ENCODE measurements at places on chromosomes 13 and 19.
A peak's percentile ranks its signal among the peaks of the same experiment; 100 is the strongest.

- no peak for DNase-seq
These were observed 33.3 kb upstream of the SHFL start for GRCh38 chr19:10052602-10053360.

GRCh38 chr13:80340651-80341100 is 250 bp downstream of the SPRY2 start:
- DNase-seq, result peak; percentile 19

DNA sequence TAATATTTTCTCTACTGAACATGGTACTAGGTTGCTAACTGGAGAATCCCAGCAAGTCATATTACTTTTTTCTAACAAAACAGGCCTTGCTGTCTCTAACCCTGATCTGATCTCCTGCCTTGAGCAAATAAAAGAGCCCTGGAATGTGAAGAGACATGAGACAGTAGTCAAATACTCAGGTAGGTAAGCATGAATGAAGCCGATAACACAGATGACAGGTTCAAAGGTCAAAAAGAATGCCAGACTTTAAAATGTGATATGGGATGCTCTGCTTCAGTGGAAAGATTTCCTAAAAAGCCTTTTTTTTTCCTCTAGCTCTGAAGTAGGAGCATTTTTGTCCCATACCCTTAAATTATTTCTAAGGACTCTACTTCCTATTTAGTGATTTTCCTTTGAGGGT is 28.7 kb downstream of the ZNF726 start:
- DNase-seq, result no peak

DNA sequence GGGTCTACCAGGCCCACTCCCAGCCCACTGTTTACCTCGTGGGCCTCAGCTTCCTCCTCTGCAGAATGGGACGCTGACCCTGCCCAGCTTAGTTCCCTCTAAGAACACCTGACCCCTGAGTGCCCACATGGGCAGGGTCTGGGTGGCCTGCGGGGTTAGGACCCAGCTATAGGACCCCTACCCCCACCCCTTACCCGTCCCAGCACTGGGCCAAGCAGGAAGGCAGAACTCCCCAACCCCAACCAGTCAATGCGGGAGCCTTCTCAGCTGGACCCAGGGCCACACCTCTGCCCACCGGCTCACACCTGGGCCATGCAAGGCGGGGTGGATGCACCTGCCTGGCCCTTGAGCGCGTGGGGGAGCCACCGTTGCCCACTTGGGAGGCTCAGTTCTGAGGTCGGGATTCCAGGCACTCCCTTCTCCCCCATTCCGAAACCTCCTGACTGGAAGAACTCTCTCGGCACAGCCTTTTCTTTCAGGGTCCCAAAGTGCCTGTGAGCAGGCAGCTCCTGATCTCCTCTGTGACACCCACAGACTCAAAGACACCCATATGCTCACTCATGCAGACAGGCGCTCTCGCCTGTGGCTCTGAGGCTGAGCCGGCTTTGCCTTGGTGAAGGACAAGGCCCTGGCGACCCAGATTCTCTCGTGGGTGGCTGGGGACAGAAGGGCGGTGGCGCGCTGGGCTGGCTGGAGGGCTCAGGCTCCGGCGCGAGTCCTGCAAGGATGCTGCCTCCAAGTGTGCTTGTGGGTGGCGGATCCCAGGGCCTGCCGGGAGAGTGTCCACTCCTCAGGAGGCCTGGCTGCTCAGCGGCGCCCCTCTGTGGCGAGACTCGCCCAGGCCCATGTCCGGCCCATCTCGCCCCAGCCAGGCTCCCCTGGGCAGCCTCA is 27.9 kb upstream of the PARP4 start:
- peak; percentile 17 for DNase-seq

- peak; percentile 71 for DNase-seq
These were observed 2.3 kb downstream of the WDR83 start for GRCh38 chr19:12668932-12669269.

- peak; percentile 88 for DNase-seq
These were observed 5.0 kb upstream of the KMT2B start for GRCh38 chr19:35712567-35713505.

GRCh38 chr19:24072720-24073119 is 14.3 kb upstream of the ZNF254 start:
- no peak for DNase-seq

DNA sequence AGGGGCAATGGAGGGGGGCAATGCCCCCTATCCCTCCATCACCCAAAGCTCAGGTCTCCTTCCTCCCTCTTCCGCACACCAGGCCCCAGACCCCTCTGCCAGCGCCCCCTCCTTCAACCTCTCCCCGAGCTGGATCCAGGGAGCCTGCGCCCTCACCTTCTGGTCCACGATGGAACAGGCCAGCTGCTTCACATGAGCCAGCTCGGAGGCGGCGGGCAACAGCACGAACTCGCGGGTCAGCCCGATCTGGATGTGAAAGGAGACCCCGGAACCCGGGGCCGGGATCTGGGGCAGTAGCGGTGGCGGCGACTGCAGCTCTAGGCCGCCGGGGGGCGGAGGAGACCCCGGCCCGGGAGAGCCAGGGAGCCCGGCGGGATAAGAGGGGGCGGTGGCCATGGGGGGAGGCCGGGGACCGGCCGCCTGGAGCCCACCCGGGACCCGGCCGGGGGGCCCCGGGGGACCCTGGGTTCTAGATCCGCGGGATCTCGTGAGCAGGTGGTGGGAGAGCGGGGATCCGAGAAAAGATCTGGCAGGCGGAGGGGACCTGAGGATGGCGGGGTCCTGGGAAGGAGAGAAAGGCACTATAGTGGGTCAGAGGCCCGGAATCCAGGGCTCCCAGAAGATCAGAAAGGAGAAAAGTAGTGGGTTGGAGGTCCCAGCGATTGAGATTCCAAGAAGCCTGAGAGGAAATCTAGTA is 791 bp downstream of the PRKD2 start:
- DNase-seq, result peak; percentile 36

GRCh38 chr19:33676999-33677665 is 55.4 kb downstream of the CHST8 start:
- no peak for DNase-seq

DNA sequence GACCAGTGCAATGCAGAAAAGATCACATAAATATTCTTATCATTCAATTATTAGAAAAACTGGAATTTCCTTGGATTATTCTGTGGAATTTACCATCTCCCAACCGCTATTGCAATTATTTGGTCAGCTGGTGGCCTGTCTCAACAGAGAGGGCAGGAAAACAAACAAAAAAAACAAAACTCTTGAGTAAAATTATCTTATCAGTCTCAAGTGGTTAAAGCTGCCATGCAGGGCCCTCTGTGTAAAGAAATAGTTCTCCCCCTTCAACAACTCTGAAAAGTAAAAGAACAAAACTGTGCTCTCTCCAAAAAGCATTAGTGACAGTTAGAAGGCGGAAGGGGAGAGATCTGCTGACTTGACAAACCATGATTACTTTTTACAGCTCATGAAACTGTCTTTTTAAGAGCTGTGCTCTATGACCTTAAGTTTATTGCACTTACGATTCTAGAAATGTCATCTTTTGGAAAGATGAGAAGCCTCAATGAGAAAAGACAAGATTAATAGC is 152.3 kb downstream of the DLEU7 start:
- no peak for DNase-seq

- DNase-seq, result no peak
These were observed 312.4 kb downstream of the DNAJC15 start for GRCh38 chr13:43335764-43336163.

DNA sequence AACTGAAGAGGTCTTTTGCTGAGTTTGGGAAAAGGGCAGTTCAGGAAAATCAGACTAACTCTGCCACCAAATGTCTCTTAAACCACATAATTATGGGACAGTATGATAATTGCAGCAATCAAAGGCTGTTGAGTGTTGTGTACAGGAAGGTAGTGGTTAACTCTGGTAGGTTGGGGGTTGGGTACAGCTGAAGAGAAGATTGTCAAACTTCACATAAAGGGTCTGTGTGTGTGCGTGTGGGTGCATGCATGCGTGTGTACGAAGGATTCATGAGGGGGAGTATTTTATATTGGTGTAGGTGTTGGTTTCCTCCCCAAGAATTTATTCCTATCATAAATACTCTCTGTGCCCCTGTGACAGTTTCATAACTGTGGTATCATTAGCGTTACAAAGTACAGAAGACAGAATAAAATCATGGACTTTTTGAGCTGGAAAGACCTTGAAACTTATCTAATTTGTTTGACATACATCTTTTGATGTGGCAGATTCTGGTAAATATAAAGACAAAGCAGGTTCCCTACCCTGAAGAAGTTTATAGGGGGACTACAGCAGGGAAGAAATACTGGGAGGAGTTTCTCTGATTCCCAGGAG is 94.1 kb downstream of the PCCA start:
- DNase-seq, result no peak

DNA sequence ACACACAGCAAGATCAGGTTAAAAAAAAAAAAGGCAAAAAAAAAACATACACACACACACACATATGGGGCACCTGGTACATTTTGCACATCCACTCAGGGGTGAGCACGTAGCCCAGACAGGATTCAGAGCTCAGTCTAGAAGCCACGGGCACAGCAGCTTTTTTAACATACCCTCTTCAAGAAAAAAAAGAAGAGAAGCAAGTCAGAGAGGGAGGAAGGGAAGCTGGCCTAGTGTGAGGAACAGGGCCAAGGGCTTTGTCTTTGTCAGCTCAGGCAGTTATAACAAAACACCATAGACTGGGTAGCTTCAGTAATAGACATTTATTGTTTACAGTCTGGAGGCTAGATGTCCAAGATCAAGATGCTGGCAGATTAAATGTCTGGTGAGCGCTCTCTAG is 2.3 kb upstream of the TPM4 start:
- no peak for DNase-seq

- no peak for DNase-seq
These were observed 1303.6 kb downstream of the UQCRFS1 start for GRCh38 chr19:27909185-27909840.

DNA sequence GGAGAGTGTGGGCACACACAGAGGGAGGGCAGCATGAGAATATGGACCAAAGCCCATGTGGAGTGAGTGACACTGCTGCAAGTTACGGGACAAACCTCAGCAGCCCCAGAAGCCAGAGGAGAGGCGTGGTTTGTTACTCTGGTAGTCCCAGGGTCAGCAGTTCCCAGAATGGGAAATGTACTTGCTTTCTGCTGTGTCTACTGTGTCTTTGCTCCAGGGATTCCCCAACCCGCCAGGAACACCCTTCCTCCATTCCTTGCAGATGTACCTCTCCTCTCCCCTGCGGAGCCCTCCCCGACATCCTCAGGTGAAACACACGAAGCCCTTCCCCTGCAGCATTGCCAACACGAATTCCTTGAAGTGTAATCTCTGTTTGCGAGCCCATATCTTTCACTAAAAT is 47.2 kb downstream of the MYO16 start:
- DNase-seq, result no peak

GRCh38 chr13:97114651-97115050 is 107.5 kb upstream of the MBNL2 start:
- DNase-seq, result no peak

DNA sequence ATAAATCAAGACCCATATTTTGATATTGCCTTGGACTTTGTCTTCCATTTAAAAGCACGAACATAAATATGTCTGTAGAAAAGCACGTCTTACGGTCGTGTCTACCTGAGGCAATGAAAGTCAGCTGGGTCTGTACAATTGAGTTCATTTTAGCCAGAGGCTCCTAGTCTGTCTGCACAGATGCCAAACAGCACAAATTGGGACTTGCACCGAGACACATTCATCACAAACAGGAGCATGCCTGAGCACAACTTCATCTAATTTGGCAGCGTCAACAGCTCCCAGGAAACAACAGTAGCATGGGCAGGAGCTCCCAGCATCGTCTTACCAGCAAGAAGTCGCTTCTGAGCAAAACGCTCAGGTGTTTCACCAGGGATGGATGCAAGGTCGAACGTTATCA is 687.0 kb downstream of the EFNB2 start:
- DNase-seq, result no peak

DNA sequence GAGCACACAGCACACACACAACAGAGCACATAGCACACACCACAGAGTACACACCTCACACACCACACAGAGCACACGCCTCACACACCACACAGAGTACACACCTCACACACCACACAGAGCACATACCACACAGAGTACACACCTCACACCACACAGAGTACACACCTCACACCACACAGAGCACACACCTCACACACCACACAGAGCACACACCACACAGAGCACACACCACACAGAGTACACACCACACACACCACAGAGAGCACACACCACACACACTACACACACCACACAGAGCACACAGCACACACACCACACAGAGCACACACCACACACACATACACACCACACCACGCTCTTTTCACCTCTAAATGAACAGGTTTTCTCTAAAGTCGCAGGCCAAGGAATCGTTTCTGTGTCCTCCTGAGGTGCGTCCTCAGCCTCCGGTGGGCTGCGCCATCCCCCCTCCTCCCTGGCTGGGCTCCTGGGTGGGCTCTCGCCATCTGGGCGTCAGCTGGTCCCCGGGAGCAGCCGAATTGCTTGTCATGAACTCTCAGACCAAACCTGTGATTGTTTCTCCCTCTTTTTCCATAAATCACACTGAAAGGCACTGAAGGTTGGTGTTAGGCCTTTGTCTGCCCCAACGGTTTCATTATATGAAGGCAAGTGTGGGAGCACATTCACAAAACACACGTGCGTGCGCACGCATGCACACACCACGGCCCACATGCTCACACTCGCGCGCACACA is 37.4 kb downstream of the TMEM255B start:
- DNase-seq, result no peak

- DNase-seq, result no peak
These were observed 90.9 kb downstream of the NALCN start for GRCh38 chr13:101325423-101325822.

DNA sequence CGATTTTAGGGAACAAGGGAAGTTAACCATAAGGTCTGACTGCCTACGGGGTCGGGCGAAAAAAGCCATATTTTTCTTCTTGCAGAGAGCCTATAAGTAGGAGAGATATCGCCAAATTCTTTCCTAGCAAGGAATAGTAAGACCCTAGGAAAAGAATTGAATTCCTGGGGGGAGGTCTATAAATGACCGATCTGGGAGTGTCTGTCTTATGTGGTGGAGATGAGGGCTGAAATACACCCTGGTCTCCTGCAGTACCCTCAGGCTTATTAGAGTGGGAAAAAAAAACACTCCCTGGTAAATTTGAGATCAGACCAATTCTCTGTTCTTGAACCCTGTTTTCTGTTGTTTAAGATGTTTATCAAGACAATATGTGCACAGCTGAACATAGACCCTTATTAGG is 447.5 kb upstream of the ATXN8OS start:
- DNase-seq, result no peak

DNA sequence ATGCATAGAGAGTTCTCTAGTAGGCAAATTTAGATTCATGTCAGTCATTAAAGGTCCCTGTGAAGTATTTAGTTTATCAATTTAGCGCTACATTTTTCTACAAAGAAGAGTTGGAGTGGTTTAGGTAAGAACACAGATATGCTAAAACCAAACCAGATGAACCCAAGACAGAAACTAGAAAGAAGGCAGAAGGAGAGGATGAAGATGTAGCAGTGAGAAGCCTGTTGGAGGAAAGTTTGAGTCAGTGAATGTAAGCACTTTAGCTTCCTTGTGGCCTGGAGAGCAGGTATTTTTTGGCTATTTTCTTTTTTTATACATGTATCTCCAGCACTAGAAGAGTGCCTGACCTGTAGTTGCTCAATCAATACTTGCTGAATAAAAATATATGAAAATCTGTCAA is 223.7 kb downstream of the KCNRG start:
- DNase-seq, result no peak

- DNase-seq, result no peak
These were observed 75.2 kb upstream of the UBL3 start for GRCh38 chr13:29925457-29926097.

- DNase-seq, result no peak
These were observed 494.3 kb downstream of the COG6 start for GRCh38 chr13:40149611-40150274.
